Activated T-cell treated with anti-CD3 and anti-CD28 coated beads, Interleukin-2, amount 50 U/mL, for 72 hours (primary cell): ENCODE measurements at places on chromosomes 3 and 15.

DNA sequence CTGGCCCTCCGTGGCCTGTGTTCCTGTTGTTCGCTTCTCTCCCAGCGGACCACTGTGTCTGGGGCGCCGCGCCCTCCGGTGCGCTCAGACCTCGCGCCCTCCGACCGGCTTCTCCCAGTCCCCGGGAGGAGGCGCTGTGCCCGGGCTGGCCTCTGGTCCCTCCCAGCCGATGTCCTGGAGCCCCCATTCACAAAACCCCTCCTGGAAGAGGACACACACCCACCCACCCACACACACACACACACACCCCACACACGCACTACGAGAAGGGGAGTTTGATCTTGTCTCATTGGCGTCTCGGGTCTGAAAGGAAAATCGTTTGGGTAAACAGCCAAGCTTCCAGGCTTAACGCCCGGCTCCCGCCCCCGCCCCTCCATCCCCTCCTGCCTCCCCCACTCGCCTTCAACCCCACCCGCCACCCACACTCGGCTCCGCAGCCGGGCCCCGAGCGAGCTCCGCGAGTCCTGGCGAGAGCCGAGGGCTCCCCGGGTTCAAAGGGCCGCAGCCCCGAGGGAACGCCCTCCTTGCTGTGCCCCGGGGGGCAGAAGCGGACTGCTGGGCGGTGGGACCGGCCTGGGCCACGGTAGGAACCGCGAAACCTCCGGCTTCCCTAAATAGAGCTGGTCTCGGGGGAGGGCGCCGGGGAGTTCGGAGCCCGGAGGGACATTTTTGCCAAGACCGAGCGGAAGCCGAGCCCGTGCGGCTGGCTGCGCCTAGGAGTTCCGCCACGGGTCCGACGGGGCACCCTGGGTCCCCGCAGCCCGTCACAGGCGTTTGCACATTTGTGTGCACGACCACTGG lies 23.6 kb downstream of the NR2F2 start:
- DNase-seq = no peak

DNA sequence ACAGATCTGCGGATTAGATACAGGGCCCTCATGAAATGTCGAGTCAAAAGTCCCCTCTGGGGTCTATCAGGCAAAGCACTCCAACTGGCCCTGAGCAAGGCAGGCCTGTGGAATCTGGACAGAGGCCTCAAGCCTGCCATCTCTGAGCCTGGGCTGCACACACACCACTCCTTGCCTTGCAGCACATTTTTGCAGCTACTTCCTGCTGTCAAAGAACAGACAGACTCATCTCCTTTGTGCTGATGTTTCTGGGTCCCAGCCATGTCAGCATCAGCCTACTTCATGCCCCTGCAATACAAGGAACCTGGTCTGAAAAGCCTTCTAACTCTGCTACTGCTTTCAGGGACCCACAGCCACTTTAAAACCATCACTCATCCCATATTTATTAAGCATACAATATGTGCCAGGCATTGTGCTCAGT lies 60.6 kb upstream of the IL12A start:
- DNase-seq = no peak

DNA sequence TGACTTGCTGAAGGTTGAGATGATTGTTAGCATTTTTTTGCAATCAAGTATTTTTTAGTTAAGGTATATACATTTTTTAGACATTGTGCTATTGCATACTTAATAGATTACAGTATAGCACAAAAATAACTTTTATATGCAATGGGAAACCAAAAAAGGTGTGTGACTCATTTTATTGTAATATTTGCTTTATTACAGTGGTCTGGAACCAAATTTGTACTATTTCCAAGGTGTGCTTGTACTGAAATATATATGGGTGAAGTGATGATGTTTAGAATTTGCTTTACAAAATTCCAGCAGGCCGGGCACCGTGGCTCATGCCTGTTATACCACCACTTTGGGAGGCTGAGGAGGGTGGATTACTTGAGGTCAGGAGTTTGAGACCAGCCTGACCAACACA lies 29.1 kb upstream of the TBC1D23 start:
- DNase-seq = no peak

GRCh38 chr15:90496791-90497190 lies 32.9 kb upstream of the CRTC3 start:
- DNase-seq = no peak

DNA sequence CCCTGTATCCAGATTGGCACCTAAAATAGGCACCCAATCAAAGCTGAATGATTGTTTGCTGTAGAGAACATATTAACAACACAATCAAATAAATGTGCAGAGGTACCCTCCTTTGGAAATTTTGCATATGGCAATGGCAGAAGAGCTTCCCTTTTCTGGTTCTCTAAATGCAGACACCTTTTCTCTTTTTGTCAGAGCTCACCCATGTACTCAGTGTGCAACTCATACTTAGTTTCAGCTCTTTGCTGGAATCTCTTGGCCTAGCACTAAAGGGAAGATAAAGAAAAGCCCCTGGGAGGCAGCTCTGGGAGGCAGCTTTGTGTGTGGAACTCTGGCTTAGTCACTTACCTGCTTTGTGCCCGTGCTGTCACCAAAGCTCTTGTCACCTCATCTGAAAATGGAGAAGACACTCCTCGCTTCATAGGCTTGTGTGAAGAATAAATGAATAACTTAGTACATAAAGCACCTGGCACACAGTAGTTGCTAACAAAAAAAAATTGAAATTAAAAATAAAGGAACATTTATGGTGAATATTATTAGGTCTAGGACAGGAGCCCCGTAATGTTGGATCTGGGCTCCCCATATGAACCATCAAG lies 28.8 kb downstream of the ST6GAL1 start:
- DNase-seq = no peak

DNA sequence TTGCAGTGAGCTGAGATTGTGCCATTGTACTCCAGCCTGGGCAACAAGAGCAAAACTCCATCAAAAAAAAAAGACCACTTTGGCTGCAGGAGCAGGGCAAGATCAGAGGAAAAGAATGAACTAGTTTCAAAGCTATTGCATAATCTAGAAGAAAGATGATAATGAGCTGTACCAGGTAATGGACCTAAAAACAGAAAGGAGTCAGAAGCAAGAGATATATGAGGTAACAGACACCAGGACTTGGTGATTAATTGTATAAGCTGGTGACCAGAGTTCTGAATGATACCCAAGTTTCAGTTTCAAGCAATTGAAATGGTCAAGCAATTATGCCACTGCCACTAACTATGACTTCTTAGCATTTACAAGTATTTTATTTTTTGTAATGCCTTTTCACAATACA lies 2.9 kb downstream of the POLQ start:
- no peak for DNase-seq

- no peak for DNase-seq
Measured at GRCh38 chr3:39415983-39416382, 9.5 kb downstream of the RPSA start.

- no peak for DNase-seq
Measured at GRCh38 chr3:165078293-165078692, at the start of gene SI. Gene SI, minus strand, starts transcription at chr3:165078496. Its CDS starts 2,484 bp downstream, at chr3:165076012.
